T-helper 2 cell (primary cell): ENCODE measurements at places on chromosomes 16 and 17.

GRCh38 chr16:85724936-85725335 lies 26.0 kb downstream of the C16orf74 start:
- no peak for DNase-seq

- DNase-seq: no peak
These were observed 1.1 kb downstream of the SRSF1 start for GRCh38 chr17:58005728-58006559.

- no peak for DNase-seq
These were observed 618 bp downstream of the RUSF1 start for GRCh38 chr16:31507617-31507928.

- DNase-seq: no peak
These were observed 36.1 kb upstream of the COX10 start for GRCh38 chr17:14033166-14033565.

DNA sequence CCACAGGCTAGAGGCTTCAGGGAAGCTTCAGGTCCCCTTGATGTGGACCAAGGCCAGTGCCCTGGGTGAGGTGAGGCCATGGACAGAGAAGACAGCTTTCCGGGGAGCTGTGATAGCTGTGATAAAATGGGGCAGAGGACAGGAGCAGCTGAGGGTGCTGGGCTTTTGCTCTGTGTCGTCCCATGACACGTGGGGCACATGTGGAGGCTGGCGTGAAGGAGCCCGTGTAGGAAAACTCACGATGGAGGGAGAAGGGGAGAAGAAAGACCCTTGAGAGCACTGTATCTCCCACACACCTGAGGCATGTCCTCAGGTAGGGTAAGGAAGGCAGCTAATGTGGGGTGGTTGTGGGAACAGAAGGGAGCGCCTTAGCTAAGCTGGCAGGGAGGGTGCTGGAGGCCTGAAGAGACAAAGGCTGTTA lies 21.3 kb downstream of the B9D1 start:
- no peak for DNase-seq

- no peak for DNase-seq
These were observed 18.0 kb upstream of the KCNJ18 start for GRCh38 chr17:21674242-21674731.

DNA sequence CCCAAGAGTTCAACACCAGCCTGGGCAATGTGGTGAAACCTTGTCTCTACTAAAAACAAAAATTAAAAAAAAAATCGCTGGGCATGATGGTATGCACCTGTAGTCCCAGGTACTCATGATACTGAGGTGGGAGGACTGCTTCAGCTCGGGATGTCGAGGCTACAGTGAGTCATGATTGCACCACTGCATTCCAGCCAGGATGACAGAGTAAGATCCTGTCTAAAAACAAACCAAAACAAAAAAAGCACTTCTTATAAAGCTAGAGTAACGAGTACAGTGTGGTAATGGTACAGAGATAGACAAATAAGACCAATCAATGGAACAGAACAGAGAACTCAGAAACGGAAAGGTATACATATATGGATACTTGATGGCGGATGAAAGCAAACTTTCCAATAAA lies 4.4 kb downstream of the NSMCE1 start:
- DNase-seq: no peak

DNA sequence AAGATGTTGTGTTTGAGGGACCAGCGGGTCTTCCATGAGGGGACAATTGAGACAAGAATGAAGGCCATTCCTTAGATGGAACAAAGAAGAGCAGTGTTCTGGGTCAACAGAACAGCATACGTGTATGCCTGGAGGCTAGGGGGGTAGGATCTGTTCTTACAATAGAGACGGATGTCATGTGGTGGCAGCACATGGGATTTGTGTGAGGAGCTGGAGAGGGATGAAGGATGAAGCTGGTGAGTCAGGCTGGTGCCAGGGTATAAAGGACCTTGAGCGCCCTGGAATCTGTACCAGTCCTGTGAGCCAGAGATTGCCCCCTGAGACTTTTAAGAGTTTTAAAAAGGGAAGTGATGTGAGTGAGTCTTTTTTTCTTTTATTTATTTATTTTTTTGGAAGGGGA lies 22.8 kb upstream of the WFDC1 start:
- DNase-seq: no peak

DNA sequence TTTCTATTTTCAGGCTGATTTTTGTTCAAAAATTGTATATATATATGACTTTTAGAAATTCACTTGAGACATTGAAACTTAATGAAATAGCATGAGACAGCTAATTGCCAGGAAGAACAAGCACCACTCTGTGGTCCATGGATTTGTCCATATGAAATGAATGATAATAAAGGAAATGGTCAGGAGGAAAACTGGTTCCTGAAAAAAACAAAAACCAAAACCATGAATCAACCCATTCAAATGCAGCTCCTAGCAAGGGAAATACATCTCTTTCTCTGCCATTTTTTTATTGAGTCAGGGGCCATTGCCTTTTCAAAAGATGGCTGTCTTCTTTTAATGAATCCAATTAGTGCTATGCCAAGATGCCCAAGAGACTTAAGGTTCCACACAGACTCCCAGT lies 230.7 kb downstream of the SLC39A11 start:
- no peak for DNase-seq
